Epithelial cell of esophagus (primary cell): ENCODE measurements at places on chromosomes 11 and 22.

DNA sequence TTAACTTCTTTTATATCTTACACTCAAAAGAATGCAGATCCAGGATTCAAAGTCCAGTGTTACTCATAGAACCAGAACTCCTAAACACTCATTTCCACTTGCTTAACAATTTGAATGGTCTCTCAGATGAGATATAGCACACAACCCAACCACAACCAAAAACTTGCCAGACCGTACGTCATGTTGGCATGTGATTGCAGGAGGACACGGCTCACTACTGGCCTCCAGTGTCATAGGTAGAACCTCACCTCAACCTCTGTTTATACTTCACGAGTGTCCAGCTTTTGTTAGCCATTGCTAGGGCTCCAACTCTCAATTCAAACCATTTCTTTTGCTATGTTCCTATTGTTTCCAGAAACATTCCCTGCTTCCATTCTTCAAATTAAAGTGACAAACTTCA is 58.5 kb upstream of the PDGFD start:
- no peak for DNase-seq

DNA sequence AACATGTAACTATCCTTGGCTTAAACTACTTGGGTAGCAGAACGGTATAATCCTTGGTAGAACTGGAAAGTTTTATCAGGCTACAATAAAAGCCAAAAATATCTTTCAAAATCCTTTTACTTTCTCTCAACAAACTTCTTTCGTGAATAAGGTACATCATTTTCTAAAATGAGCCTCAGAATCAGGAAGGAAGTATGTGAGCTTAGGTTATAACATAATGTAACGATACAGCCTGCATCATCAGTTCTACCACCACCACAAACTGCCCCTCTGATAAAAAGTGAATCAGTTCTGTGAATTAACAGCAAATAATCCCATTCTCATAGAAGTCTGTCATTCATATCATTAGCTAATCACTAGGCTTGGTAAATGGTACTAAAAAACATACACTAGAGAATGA is 244.3 kb downstream of the SBF2 start:
- DNase-seq, result no peak

DNA sequence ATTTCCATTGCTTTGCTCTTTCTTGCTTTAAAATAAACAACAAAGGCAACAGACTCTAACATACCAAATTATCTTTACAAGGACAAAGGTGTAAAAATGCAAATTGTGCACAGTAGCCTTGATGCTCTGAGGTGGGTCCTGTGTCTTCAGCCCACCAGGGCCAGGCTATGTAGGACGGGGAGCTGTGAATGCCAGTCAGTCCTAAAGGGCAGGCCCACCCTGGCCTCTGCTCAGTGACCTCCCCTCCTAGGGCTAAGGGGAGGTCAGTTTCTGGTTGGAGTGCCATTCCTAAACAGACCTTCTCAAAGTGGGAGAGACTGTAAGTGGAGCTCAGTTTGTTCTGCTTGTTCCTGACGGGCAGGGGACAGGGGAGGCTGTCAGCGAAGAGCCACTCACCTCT is 78.0 kb upstream of the SUSD2 start:
- DNase-seq, result no peak

- DNase-seq, result no peak
Observed at GRCh38 chr11:2096919-2097301, 42.3 kb downstream of the IGF2 start.

- peak; percentile 5 for DNase-seq
Observed at GRCh38 chr11:111909378-111909777, 2.2 kb downstream of the CRYAB start.
